Stimulated activated CD8-positive, alpha-beta memory T cell treated with anti-CD3 and anti-CD28 coated beads, Interleukin-4, amount 100 ng/mL, for 1 hour (primary cell): ENCODE measurements at places on chromosomes 4 and X.

- DNase-seq: no peak
These were observed 602.8 kb upstream of the DIPK2B start for GRCh38 chrX:45803383-45803921.

DNA sequence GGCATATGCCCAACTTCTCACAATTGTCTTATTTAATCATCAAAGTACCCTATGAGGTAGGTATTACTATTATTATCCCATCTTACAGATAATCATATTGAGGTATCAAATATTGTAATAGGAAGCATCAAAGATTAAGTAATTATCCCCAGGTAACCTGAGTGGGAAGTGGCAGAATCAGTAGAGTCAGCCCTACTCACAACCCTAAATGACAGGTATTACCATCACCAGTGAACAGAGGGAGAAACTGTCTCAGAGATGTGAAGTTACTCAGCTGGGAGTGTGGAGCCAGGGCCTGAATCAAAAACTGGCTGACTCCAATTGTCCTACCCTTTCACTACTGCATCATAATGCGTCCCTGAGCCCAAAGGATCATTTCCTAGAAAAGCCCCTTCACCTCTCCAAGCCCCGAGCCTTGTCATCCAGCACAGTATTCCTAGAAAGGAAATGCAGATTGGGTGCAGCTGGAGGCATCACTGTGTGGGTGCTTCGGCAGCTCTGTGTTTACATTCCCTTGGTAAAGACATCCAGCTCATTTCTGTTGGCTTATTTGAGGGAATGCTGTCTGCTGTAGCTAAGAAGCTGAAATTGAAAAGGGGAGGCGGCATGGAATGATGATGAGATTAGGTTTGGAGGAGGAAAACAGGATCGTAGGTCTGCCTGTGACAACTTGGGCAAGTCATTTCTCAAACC is 72.8 kb downstream of the DHX15 start:
- no peak for DNase-seq

GRCh38 chr4:168421671-168422070 is 58.6 kb downstream of the DDX60L start:
- no peak for DNase-seq

DNA sequence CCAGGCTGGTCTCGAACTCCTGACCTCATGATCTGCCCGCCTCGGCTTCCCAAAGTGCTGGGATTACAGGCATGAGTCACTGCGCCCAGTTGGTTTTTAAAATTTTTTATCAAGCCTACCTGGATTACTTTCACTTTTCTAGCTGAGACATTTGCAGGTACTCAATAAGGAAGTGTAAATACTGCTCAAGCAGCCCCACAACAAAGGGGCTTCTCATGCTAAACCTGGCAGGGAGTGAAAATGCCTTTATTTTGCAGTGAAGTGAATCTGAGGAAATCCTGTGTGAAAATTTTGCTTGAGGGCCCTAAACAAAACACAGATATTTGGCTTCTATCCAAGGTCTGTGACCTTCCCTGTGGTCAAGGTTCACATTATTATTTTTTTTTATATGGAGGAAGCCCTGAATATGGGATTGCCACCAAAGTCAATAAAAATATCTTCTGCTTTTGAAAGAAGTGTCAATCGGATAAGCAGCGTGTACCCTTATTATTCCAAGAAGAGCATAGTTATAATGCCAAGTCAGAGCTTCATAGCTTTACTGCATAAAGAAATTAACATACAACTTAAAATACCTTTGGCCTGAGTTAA is 481.0 kb downstream of the SH2D1A start:
- no peak for DNase-seq

DNA sequence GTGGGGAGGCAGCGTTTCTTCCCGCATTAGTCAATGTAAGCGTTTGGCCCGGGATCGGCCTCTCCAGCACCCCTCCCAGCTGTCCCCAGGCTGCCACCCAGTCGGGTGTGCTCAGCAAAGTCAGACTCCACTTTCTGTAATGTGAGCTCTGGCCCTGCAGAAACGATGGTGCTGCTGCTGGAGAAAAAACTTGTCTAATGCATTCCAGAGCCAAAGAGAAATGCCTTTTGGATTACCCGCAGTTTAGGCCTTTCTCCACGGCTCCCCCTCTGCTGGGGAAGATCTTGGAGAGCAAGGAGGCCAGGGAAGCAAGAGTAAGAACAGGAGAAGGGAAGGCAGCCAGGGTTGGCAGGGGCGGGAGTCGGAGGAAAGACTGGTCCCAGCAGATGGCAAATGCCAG is 55.2 kb downstream of the ELF4 start:
- DNase-seq: no peak

DNA sequence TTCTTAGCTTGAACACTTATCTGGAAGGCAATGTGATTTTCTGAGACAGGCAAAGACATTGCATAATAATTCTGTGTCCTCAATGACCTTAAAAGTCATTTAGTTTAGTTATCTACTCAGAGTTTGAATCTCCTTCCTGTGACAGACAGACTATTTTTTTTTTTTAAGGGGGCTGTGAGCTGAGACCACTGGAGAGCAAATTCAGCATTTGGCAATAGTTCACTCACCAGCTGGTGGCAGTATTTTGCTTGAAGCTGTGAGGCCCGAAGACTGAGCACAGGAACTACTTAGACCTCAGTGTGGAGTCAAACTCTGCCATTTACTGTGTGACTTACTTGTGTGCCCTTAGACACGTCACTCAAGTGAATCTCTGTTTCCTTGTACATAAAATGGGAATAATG is 22.9 kb upstream of the CPE start:
- no peak for DNase-seq

DNA sequence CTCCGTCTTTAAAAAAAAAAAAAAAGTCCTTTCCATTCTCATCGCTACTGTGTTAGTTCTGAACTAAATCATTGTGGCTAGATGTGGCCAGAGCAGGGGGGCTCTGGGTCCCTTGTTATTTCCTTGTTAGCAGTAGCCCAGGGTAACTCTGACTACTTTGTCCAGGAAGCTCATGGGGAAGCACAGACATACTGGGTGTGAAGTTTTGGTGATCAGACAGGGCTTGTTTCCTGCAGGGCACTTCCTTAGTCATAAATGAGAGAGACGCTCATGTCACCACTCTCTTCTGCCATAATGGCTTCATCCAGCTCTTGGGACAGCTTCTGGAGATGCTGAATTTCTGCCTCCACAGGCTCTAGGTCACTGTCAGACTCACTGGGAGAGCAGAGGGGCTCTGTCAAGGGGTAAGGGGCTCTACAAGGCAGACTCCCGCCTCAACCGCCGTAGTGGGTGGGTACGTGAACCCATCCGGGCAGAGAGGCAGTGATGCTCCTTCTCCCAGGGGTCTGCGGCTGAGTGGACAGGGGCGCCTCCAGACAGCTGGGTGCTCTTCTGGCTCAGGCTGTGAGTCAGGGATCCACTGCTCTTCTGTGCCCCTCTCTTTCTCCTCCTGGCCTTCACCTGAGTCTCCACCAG is 12.9 kb downstream of the STIM2 start:
- peak; percentile 39 for DNase-seq

DNA sequence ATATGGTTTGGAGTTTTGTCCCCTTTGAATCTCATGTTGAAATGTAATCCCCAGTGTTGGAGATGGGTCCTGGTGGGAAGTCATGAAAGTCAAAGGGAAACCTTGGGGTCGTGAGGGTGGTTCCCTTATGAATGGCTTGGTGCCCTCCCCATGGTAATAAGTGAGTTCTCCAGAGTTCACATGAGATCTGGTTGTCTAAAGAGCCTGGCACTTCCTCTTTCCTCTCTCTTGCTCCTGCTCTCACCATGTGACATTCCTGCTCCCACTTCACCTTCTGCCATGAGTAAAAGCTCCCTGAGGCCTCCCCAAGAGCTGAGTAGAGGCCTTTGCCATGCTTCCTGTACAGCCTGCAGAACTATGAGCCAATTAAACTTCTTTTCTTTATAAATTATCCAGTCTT is 5.5 kb upstream of the IL15 start:
- no peak for DNase-seq
